ENCODE measurements at places on chromosomes 5 and 9. TPM values are rescaled to one million over a fixed set of nuclear protein-coding genes. Genes with fewer than 3 reads are reported as not detected.

GRCh38 chr9:119272500-119273211, 96.6 kb downstream of the BRINP1 start:
- H3K27ac ChIP-seq, result no peak overlapping the region
- no peak for DNase-seq
- H3K4me3 ChIP-seq, result no peak overlapping the region
- H3K36me3 ChIP-seq, result no peaks in the 10 kb centered on the region

GRCh38 chr5:80146046-80146445, 109.8 kb downstream of the SERINC5 start:
- no peak for DNase-seq
- peaks cover 37% of the 10 kb centered on the region for H3K36me3 ChIP-seq
- no peak overlapping the region for H3K4me3 ChIP-seq
- no peak overlapping the region for H3K27ac ChIP-seq

DNA sequence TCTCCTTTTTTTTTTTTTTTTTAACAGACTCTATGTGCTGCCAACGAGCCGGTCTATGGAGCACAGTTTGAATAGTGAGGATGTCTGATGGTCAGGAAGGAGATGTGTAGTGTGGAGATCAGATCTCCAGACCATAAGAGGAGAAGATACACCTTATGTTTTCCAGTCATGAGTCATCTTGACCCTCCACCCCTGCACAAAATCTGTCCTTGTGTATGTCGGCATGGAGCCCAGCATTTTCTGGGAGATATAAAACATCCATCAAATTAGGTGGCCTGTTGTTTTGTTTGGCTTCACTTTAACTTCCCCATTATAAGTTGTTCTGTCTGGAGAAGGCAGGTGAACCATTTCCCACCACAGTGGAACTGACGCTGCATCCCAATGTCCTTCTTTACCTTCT, 19.2 kb downstream of the SH3TC2 start:
- H3K4me1 ChIP-seq, result no peaks in the 10 kb centered on the region
- H3K4me3 ChIP-seq, result no peak overlapping the region
- H3K27ac ChIP-seq, result no peak overlapping the region
- no peak for DNase-seq

GRCh38 chr9:96167011-96167410, 135.0 kb downstream of the HSD17B3 start:
- H3K4me1 ChIP-seq, result no peaks in the 10 kb centered on the region
- H3K36me3 ChIP-seq, result no peaks in the 10 kb centered on the region
- DNase-seq, result no peak
- H3K4me3 ChIP-seq, result no peak overlapping the region
- no peaks in the 10 kb centered on the region for H3K27me3 ChIP-seq
- H3K27ac ChIP-seq, result no peak overlapping the region

- DNase-seq, result no peak
- no peaks in the 10 kb centered on the region for H3K4me1 ChIP-seq
- H3K4me3 ChIP-seq, result no peak overlapping the region
- no peak overlapping the region for H3K27ac ChIP-seq
- H3K27me3 ChIP-seq, result no peaks in the 10 kb centered on the region
- H3K36me3 ChIP-seq, result no peaks in the 10 kb centered on the region
Measured at GRCh38 chr5:93346301-93346700, 234.7 kb downstream of the NR2F1-AS1 start.

GRCh38 chr9:116543731-116544400, 143.2 kb upstream of the TRIM32 start:
- H3K36me3 ChIP-seq, result no peaks in the 10 kb centered on the region
- DNase-seq, result no peak
- no peak overlapping the region for H3K27ac ChIP-seq

DNA sequence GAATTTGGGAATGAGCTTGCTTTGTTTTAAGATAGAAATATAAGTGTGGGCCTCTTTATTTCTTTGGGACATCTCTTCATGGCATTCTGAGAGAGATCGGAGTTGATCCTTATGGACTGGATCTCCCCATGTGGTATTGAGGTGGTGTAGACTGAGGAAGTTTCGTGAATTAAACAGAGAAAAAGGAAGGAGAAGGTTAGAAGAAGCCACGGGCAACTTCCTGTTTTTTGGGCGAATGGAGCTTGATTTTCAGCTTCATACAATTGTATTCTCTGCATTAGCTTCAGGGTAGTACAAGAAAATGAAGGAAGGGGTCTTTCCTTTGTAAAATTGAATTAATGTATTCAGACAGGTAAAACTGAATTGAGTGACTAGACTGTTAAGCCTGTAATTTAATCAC, 70.5 kb upstream of the HMHB1 start:
- no peaks in the 10 kb centered on the region for H3K36me3 ChIP-seq
- no peak overlapping the region for H3K27ac ChIP-seq
- DNase-seq, result no peak
- no peak overlapping the region for H3K4me3 ChIP-seq
- H3K4me1 ChIP-seq, result no peaks in the 10 kb centered on the region

DNA sequence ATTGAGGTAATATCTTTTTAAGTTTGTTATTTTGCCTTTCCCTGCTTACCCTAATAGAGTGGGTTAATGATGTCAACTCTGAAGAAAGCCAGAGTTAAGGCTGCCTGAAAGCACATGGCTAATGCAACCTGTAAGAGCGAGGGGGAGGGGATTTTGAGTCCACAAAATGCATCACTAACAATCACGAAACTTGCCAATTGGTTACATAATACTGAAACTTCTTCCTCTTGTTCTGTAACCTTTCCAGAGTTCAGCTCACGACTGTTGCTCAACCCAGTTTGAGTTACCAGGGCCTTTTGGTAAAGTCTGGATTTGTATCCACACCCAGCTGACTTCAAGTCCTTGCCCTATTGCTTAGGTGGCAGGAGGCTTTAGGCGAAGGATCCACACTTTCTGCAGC, 308.8 kb downstream of the EFNA5 start:
- H3K36me3 ChIP-seq, result no peaks in the 10 kb centered on the region
- no peak overlapping the region for H3K4me3 ChIP-seq
- H3K4me1 ChIP-seq, result no peaks in the 10 kb centered on the region
- H3K27ac ChIP-seq, result no peak overlapping the region

DNA sequence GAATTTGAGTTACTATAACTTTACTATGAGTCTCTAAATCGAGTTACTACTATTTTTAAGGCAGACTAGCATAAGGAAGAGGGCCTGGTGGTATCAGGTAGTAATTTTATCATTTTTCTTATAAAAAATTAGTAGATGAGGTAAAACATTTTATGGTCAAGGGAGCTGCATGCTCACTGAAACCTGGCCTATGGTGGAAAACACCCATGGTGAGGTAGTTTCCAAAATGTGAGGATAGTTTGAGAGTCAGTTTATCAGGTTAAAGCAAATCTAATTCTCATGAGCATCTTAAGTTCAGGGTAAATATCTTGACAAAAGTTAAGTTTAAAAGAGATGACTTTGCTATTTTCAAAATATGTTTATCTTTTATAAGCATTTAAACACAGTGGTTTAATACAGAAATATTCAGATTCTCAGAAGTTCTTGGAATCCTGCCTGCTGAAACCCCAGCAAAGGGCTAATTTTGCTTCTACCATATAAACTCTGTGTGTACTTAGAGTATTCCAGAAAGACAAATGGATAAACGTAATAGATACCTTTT, 10.0 kb downstream of the DDX4 start:
- H3K27ac ChIP-seq, result no peak overlapping the region
- no peak for DNase-seq

DNA sequence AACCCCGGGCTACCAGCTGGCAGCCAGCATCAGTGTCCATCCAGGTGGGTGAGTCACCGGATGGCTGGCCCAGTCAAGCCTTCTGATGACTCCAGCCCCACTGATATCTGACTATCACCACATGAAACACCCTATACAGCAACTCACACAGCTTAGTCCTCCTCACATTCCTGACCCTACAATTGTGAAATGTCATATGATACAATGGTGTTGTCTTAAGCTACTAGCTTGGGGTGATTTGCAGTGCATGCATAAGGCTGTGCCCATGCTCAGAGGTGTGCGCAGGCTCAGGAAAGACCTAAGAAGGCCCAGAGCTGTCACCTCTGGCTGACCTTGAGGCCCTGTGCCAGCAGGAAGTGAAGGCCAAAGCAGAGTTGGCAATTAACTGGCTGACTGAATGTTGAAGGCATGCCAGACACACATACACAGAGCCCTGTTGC, 21.5 kb upstream of the SEMA4D start:
- peak overlapping the region; percentile 6 for H3K4me3 ChIP-seq
- no peaks in the 10 kb centered on the region for H3K27me3 ChIP-seq
- peaks cover 71% of the 10 kb centered on the region for H3K4me1 ChIP-seq
- no peak for DNase-seq
- H3K36me3 ChIP-seq, result no peaks in the 10 kb centered on the region

GRCh38 chr9:107935931-107936330, 446.4 kb upstream of the KLF4 start:
- no peaks in the 10 kb centered on the region for H3K4me1 ChIP-seq
- H3K27ac ChIP-seq, result no peak overlapping the region
- H3K36me3 ChIP-seq, result no peaks in the 10 kb centered on the region
- no peaks in the 10 kb centered on the region for H3K27me3 ChIP-seq
- no peak for DNase-seq

GRCh38 chr5:180401229-180401907, 48.2 kb upstream of the GFPT2 start:
- no peaks in the 10 kb centered on the region for H3K27me3 ChIP-seq
- H3K27ac ChIP-seq, result no peak overlapping the region
- no peaks in the 10 kb centered on the region for H3K36me3 ChIP-seq

DNA sequence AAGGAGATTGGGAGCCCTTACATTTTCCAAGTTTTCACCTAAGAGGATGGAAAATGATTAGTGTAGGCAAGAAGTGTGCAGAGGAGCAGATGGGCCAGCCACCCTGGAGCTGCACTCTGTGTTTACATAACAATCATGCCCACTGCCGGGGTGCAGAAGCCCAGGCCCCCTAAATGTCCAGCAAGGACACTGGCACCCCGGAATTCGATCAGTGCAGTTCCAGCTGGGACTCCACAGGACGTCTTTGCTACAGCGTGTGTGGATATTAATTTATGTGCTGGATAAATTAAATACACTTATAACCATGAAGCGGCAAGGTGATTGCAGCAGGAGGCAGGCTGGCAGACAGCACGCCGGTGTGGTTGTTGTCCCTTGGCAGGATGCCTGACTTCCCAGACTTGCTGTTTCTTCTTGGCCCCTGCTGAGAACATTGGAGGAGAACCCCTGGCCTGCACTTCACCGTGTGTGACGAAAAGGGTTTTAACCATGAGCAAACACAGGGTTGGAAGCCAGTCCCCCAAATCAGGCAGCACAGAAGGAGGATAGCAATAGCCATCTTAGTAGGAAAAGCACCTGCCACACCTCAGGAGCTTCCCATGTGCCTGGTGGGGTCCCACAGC, 73.7 kb downstream of the GADD45G start:
- DNase-seq, result no peak
- no peaks in the 10 kb centered on the region for H3K4me1 ChIP-seq
- no peak overlapping the region for H3K27ac ChIP-seq
- H3K4me3 ChIP-seq, result no peak overlapping the region
- H3K36me3 ChIP-seq, result no peaks in the 10 kb centered on the region

GRCh38 chr9:115548609-115549260, 430.8 kb upstream of the TNC start:
- no peaks in the 10 kb centered on the region for H3K36me3 ChIP-seq
- no peaks in the 10 kb centered on the region for H3K27me3 ChIP-seq
- no peak for DNase-seq

DNA sequence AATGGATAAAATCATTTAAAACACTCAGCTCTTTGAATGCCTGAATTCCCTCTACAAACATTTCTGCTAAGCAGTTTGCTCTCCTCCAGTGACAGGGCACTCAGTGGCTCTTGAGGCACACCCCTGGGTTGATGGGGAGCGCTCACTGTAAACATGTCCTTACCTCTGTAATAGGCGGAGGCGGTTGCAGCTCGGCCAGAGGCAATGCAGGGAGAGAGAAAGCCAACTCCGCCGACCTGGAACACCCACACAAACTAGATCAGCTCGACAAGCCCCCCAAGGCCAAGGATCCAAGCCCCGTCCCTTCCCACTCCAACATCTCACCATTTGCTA, 329 bp downstream of the CDC23 start:
- peak overlapping the region; percentile 95 for H3K4me3 ChIP-seq
- H3K27ac ChIP-seq, result peak overlapping the region; percentile 92
- H3K27me3 ChIP-seq, result no peaks in the 10 kb centered on the region
- peaks cover 21% of the 10 kb centered on the region for H3K4me1 ChIP-seq
- peak; percentile 0 for DNase-seq

DNA sequence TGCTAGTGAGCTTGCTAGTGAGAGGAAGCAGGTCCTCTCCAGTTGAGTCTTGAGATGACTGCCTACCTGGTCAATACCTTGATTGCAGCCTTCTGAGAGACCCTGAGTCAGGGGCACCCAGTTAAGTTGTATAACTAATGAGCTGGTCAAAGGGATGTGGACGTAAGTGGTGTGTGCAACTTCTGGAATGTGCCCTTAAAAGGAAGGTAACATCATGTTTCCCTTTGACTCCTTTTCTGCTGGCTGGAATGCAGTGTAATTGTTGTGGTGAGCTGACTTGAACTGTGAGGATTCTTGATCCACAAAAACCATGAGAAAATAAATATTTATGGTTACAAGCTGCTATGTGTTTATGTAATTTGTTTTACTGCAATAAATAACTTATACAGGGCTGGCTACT, 2.4 kb upstream of the SNX2 start:
- H3K36me3 ChIP-seq, result no peaks in the 10 kb centered on the region
- H3K4me1 ChIP-seq, result peaks cover 20% of the 10 kb centered on the region
- H3K4me3 ChIP-seq, result no peak overlapping the region
- H3K27ac ChIP-seq, result no peak overlapping the region

Gene PHF24
- total RNA-seq, result 0.04 TPM

Gene CCNG1
- total RNA-seq, result 90.9 TPM

Gene ANKRD55
- not detected for total RNA-seq

Gene SLC4A9
- total RNA-seq, result not detected

Data from CD8-positive, alpha-beta memory T cell (primary cell).